ENCODE measurements at places on chromosomes 7 and 10. TPM values are rescaled to one million over a fixed set of nuclear protein-coding genes. Genes with fewer than 3 reads are reported as not detected.
A peak's percentile ranks its signal among the peaks of the same experiment; 100 is the strongest.

DNA sequence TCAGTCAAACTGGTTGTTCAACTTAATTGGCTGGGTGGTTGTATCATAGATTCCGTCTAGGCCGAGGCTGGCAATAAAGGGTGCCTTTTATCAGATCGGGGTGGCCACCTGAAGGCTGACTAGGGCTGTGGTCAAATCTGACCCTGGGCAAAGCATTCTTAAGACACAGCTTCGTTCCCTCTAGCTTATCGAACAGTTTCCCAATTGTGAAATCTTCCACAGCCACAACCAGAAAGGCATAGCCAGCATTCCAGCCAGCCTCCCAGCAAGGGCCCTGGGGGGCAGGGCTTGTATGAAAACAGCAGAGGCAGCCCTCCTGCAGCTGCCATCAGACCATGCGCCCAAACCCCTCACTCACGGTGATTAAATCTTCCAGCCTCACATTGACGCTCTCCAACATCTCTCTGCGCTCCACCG, 42.5 kb upstream of the TMEM213 start:
- no peak for DNase-seq

- no peak for DNase-seq
Measured at GRCh38 chr10:31760674-31761081, 168.0 kb downstream of the ARHGAP12 start.

DNA sequence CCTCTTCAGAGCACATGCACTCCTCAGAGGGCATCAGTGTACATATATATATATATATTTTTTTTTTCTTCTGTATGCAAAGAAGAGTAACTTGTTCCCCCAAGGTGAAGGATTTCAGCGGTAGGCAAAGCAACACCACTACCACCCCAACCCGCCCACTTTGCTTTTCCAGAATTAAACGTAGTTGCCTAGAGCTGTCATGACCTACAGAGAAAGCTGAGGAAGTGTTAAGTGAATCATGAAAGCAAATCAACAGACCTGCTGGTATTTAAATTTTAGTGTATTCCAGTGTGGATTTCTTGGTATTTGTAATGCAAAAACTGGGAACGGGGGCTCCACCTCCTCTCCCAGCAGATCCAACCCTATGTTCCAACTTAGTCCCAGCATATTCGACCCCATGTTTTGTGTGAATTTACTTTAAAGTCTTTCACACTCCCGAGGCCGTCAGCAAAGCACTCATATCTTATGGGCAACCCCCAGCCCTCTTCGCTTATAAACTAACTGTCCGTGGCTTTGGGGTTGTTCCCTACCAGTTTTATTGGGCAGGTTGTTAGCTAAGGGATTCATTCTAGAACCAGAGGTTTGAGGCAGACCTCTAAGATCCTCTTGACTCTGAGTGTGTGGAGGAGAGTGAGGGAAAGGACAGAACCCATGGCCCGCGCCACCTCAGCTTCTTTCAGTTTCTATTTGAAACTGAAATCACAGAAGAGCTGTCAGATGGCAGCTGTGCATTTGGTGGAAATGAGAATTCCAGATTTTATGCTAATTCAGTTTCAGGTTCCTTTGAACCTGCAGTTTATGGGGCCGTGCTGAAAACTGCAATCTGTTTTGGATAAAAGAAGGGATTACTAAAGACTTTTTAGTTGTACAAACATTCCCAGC, 450.2 kb upstream of the GALNT17 start:
- DNase-seq, result peak; percentile 45

- no peak for DNase-seq
Measured at GRCh38 chr7:8425223-8425622, 8.2 kb upstream of the NXPH1 start.

GRCh38 chr7:139725077-139725476, 52.7 kb downstream of the HIPK2 start:
- DNase-seq, result no peak

- no peak for DNase-seq
Measured at GRCh38 chr10:124338276-124338925, 80.3 kb downstream of the OAT start.

- no peak for DNase-seq
Measured at GRCh38 chr7:139181404-139181803, 49.6 kb upstream of the UBN2 start.

DNA sequence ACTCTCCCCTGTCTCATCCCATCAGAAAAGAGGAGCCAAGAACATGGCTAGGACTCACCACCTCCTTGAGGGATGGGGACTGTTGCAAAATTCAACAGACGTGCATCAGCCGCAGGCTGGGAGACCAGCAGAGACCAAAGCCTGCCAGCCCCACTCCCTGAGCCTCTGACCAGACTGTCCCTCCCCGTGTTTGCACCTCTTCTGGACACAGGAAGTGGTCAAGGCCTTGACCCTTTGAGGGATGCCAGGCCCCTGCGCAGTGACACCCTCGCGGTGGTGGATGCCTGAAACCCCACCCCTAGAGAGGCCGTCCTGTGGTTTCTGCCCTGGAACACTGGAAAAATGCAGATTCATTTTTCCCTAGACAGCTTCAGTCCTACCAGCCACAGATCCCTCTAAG, 128.4 kb upstream of the TCF7L2 start:
- no peak for DNase-seq

- DNase-seq, result no peak
Measured at GRCh38 chr10:42962110-42962901, 114.6 kb upstream of the RET start.

DNA sequence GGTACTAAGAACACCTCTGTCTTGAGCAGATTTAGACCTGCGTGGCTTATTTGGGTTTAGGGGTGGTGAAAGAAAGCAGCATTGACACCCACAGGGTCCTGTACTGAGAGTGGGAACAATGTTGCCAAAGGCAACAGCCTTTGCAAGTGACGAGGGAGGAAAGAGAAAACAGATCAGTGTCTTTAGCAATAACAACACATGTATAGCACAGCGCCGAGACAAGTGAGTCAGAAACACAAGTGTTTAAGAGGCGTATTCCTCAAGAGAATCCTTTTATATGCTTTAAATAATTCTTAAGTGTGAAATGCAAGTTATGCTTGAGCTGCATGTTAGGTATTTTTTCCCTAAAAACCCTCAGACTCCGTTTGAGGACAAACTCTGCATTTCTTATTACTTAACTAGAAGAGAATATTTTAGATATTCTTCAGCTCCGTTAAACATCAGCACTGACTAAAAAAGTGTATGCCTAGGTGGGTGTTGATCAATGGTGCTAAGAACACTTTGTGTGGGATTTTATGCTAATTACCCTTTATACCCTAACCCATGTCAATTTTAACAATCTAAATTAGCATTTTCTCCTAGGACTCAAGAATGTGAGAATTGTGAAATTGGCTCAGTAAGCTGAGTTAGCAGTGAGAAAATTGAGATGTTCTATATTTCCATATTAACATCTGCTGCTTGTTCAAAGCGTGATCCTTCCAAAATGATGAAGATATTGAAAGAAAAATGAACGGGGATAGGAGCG, 1095.4 kb upstream of the CELF2 start:
- no peak for DNase-seq

GRCh38 chr10:34780818-34781380, 34.2 kb downstream of the PARD3 start:
- DNase-seq, result peak; percentile 5

DNA sequence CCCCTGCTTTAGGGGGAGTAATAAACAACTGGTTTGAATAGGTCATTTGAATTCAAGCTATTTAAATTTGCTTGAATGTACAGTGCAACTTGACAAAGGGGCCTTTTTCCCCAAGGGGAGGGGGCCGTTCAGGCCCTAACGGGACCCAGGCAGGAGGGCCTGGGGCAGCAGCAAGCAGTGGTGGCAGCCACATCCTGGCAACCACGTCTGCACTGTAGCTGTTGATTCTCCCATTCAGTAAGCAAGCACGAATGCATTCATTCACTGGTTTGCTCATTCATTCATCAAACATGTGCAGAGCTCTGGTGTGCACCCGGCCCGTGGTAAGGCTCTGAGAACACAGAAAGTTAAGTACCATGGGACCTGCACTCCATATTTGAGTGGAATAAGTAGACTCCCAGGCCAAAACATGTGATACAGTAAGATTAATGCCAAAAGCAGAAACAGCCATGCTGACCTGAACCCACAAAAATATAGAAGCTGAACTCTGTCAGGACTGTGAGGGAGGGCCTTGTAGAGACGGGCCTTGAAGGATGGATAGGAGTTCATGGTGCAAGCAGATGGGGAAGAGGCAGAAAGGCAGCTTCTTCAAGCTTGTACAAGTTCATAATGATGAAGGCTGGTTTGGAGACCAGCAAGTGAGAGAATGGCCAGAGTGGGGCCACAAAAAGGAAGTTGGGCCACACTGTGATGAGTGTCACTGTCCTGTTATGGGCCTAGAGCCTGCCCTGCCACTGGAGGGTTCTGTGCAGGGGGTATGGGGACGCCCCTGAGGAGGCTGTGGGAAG, 29.3 kb upstream of the C10orf53 start:
- peak; percentile 5 for DNase-seq

DNA sequence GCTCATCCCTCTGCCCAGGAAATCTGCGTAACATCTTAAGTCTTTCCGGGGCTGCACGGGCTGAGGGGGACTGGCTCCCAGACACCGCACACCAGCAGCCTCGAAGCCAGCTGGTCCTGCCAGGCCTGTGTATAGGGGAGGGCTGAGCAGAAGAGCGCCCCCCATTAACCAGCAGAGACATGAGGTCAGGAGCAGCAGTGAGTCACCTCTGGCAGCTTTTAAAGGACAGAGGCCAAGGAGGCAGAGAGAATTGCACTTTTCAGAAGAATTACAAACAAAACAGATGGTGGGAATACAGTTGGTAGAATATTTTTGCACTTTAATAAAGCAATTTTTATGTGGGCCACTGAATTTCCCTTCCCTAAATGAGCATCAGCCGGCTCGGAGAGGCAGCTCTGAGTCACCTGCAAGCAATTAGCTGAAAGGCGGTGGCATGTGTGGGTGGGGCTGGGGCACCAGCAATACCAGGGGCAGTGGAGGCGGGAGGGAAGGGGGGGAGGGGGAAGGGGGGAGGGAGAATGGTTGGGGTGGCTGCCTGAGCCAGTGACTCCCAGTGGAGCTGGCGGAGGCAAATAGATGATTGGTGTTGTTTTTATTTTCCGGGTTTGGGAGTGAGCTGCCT, 39.1 kb downstream of the GOLGA7B start:
- DNase-seq, result peak; percentile 64

DNA sequence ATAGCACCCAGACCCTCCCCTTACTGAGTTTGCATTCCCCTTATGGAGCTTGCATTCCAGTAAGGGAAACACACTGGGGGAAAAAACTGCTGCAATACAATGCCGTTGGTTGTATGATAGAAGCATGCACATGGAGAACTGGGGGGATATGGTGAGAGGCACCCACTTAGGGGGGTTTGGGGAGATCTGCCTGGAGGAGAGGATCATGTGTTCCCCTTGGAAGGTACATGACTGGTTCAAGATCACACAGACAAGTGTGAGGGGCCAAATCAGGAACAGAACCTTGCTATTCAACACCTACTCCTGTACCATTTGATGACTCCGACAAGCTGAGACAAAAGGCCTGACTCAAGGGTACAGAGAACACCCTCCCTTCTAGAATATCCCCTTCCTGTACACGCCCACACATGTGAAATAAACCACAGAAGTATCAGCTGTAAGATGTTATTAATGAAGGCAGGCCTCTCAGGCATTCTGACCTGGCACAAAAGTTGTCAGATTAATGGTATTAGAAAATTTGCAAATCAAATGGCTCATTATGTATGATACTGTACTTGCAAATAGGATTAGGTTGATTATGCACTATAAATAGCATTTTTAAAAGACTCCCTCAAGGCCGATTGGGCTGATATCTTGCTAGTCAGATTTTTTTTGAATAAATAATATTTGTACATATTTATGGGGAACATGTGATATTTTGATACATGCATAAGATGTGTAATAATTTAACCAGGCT, 122.2 kb downstream of the NPY start:
- peak; percentile 5 for DNase-seq

DNA sequence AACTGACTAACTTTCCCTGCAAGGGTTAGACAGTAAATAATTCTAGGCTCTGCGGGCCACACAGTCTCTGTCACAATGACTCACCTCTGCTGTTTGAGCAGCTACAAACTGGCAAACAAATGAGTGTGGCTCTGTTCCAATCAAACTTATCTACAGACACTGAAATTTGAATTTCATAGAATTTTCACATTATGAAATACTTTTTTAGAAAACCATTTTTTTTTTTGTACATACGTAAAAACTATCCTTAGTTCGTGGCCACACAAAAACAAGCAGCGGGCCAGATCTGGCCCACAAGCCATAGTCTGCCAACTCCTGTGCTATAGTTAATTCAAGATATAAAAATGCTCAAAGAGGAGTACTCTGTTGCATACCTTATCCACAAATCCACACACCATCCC, 32.6 kb downstream of the PIP4K2A start:
- DNase-seq, result peak; percentile 75

Gene ADAM12
- total RNA-seq, result 1.3 TPM

Gene AP3M1
- total RNA-seq, result 35.4 TPM

Gene PNLIPRP2
- total RNA-seq, result not detected

Gene BMPER
- not detected for total RNA-seq

Gene ENTPD1
- 4.4 TPM for total RNA-seq

Gene AGBL3
- total RNA-seq, result 2.7 TPM

Gene RAB19
- 6.4 TPM for total RNA-seq

Gene ZC3HAV1L
- total RNA-seq, result 19.9 TPM

All from activated CD8-positive, alpha-beta T cell treated with anti-CD3 and anti-CD28 coated beads for 36 hours (primary cell).